Right atrium auricular region (tissue), 2 donors: ENCODE measurements at places on chromosomes 6 and 20. TPM values are rescaled to one million over a fixed set of nuclear protein-coding genes. Genes with fewer than 3 reads are reported as not detected.

The EYS gene
- total RNA-seq: not detected

The BPIFA2 gene
- not detected for total RNA-seq

The SLC22A16 gene
- not detected for total RNA-seq

The TCP11 gene
- total RNA-seq: not detected

The CDK5RAP1 gene
- total RNA-seq: 22.8 TPM

The COX4I2 gene
- 6.8 TPM for total RNA-seq
